HuH-7.5 (cell line): ENCODE measurements at places on chromosomes 12 and 14.
A peak's percentile ranks its signal among the peaks of the same experiment; 100 is the strongest.

DNA sequence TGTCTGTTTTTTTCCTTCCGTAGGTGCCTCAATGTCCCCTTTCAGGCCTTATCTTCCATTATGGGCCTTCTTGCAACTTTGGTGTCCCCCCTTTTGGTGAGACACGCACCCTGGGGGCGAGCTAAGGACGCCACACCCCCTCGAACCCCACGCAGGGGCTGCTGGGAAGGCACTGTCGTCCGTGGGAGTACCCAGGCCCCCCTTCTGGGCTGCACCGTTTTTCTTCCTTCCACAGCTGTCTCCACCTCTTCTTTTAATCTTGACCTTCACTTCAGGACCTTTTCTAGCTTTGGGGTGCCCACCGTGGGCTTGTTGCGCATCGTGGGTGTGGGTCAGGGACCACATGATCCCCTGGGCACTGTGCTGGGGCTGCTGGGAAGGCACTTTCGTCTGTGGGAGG lies 271.8 kb downstream of the ALG10 start:
- no peak for DNase-seq

DNA sequence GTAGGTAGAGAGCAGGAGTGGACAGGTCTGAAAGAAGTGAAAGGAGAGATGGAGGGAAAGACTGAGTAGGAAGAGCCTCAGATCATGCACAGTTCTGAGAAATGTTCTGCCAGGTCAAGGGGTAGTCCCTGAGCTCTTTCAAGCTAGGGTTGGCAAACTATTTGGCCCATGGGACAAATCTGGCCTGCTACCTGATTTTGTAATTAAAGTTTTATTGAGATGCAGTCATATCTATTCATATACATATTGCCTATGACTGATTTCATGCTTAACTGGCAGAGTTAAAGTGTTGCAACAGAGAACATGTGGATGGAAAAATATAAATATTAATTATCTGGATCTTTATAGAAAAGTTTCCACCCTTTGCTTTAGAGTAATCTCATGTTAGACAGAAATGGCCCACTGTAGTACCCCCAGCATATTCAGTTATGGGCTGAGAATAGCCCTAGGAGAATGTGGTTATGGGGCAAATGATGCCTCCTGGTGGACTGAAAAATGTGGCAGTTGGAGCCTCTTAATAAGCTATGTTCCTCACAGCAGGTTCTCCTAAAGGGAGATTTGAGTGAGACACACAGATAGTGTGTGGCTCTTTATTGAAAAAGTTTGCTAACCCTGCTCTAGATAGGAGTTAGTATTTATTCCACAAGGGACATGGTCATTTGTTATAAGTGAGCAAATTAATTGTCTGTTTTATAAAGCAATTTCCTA lies 476.9 kb downstream of the LRIG3 start:
- no peak for DNase-seq

- no peak for DNase-seq
These were observed 20.5 kb upstream of the MTERF2 start for GRCh38 chr12:107007411-107007810.

- no peak for DNase-seq
These were observed 28.4 kb downstream of the DGLUCY start for GRCh38 chr14:91142214-91142668.

GRCh38 chr12:53010955-53011354 lies 4.7 kb downstream of the EIF4B start:
- no peak for DNase-seq

- no peak for DNase-seq
These were observed 527.2 kb downstream of the FLRT2 start for GRCh38 chr14:86057018-86057667.

- DNase-seq, result no peak
These were observed 12.2 kb upstream of the MYH7 start for GRCh38 chr14:23447361-23448350.

GRCh38 chr12:96870946-96871345 lies 36.1 kb upstream of the NEDD1 start:
- no peak for DNase-seq

- no peak for DNase-seq
These were observed 328.2 kb downstream of the RPL10L start for GRCh38 chr14:46323404-46323762.

- DNase-seq, result peak; percentile 23
These were observed 74.6 kb downstream of the GLRX5 start for GRCh38 chr14:95609398-95609990.

DNA sequence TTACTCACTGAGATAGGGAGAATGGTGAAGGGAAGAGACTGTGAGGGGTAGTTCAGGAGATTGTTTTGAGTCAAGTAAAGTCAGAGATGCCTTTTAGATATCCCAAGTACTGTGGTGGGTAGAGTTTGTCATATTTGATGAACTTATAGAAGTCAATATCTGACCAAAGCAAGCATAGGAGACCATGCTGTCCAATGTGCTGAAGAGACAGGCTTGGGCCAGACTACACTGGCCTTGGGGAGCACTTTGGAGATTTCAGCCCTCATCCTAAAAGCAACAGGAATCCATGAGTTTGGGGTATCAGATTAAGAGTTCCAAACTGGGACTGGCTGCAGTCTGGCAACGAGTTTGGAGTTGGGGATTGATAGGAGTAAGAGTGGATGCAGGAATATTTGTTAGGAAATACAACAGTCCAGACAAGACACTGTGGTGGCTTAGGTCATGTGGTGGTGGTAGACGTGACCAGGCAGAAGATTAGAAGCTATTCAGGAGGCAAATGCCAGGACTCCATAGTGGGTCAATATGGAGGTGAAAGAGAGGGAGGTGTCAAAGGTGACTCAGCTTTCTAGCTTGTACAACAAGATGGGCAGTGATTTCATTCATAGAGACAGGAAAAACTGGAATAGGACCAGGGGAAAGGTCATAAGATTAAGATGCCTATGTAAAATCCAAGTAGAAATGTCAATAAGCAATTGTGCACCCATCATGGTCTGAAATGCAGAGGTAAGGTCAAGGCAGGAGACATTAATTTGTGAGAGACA lies 81.9 kb downstream of the FAR2 start:
- DNase-seq, result no peak

DNA sequence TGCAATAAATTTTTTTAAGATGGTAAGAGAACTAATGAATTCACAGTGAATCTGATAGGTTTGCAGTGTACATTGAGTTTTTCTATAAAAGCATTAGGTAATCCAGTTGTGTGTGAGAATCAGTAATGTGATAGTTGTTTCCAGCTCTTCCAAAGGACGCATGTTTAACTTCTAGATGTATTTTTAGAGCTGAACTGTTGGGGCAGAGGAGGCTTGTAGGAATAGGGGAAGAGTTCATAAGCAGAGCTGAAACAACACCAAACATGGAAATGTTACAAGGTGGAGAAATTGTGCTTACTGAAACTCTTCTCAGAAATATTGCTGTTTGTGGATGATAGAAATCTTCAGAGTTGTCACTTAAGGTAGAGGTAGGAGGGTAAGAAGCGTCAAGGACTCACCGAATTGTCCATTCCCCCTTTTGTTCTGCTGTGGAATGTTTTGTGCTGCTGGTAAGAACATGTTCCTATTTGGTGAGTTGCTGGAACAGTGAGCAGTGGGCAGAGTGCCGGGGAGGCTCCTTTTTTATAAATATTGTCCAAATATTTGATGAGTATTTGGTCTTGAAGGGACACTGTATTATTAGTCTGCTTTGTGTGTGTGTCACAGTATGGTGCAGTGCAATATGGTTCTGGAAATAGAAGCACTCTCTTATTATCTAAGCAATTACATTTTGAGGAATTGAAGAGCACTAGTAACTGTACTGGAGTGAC lies 76.7 kb downstream of the ANO6 start:
- no peak for DNase-seq

- no peak for DNase-seq
These were observed 760.1 kb downstream of the RPS29 start for GRCh38 chr14:48826058-48826457.

GRCh38 chr12:106188256-106188655 lies 49.5 kb upstream of the NUAK1 start:
- no peak for DNase-seq

- DNase-seq, result no peak
These were observed 6.5 kb downstream of the WNT5B start for GRCh38 chr12:1635301-1636095.

DNA sequence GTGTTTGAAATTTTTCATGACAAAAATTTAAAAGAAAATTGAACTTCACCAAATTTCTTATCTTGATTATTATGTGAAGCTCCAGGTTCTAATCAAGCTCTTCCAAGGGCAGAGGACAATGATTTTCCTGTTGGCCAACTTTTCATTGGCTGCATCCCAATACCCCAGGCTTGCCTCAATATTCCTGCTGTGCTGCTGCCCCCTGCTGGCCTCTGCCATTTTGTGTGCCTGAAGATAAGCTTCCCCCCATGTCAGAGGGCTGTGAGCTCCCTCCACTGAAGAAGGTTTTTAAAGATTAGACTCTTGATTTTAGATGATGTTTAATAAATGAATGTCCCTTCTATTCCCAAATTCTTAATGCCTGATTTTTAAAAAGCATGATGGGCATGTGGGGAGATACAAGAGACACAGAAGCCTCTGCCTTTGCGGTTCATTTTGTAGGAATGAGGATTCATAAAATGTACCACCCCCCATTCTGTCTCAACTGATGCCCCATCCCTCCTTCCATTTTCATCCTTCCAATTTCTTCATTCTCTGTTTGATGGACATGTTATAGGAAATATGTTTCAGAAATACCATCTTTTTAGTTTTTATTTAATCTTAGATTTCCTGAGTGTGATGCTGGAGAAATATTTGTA lies 76.7 kb upstream of the RGS6 start:
- DNase-seq, result peak; percentile 9

- no peak for DNase-seq
These were observed 21.5 kb upstream of the IFNG start for GRCh38 chr12:68180792-68181744.

- DNase-seq, result peak; percentile 45
These were observed at the start of gene NCOR2 for GRCh38 chr12:124566997-124567672. NCOR2 (minus strand) TSS chr12:124567612; CDS start chr12:124495251, 72,361 bp downstream.

DNA sequence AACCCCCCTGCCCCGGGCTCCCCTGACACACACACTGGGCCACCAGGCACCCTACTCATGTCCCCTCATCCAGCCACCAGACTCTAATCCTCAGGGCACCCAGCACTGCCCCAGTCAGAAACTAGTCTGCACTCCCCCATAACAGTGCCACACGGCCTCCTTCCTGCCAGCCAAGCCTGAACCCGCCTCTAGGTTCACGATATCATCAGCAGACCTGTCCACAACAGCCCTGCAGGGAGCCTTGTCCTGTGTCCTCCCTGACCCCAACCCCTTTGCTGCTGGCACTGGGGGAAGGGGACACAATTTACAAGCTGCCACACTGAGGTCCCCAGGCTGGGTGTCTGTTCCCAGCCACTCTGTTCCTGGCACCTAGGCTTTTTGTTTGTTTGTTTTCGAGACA lies 33.6 kb downstream of the LTBP2 start:
- no peak for DNase-seq

GRCh38 chr14:93870377-93870776 lies 56.8 kb upstream of the FAM181A start:
- DNase-seq, result no peak

DNA sequence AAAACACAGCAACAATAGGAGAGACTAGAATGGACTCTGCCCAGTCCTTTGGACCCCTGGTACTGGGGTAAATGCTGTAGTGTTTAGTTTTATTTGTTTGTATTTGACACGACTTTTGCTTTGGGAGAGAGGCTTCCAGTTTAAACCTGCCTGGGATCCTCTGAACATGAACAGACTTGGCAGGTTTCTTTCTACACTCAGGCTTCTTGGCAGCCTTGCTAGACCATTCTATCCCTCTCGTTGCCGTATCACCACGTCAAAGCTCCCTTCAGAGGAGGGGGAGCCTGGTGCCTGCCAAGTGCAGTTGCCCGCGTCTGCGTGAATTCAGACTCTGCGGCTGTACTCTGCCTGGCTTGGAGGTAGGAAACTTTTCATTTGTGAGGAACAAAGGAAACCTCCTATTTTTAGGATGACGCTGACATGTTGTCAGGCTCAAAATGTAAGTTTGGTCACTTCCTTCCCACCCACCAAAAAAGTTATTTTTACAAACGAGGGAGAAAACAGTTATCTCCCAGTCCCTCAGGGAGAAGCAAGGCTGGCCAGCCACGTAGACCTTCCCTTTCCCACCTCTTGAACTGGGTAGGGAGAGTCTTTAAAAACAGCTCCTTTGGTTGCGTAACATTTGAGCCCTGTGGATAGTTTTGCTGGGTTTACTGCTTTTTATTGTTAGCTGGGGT lies 25.9 kb downstream of the CD9 start:
- no peak for DNase-seq

- DNase-seq, result no peak
These were observed 13.2 kb upstream of the APOF start for GRCh38 chr12:56375598-56376434.

- no peak for DNase-seq
These were observed 147.0 kb downstream of the SLC16A7 start for GRCh38 chr12:59742841-59743240.

DNA sequence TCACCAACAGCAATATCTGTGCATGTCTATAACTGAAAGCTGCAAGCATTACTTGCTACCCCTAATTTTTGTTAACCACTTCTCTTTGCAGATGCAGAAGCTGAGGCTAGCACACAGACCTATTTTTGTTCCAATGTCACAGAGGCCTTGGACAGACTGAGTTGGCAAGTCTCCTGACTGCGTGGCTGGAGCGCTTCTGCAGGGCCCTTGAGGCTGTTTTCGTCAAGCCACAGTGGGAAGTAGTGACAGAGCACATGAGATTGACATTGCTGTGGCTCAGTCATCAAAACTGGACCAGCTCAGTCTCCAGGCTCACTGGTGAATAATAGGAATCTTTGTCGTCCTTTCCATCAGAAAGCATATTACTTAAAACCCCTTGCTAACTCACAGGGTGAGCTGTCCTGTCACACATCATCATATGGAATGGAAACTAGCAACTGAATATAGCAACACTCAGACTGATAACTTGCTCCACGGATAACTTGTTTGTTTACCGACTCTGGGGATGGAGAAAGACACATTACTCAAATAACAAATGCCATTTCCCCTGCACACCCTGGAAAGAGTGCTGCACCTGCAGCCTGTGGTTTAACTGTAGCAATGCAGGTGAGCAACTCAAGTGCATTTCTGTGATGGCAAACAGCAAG lies 43.6 kb upstream of the DDX11 start:
- DNase-seq, result no peak

DNA sequence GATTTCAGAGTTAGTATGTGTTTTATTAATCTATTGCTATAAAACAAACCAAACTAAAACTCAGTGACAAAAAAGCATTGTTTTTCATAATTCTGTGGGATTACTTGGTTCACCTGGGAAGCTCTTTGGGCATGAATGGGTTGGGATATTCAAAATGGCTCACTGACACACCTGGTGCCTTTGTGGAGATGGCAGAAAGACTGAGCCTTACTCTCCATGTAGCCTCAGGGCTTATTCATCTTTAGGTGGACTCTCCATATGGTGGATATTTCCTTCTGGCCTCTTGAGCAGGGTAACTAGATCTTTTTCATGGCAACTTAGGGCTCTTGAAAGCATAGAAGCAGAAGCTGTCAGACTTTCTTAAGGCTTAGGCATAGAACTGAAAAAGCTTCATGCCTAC lies 1102.8 kb upstream of the SEL1L start:
- DNase-seq, result no peak

DNA sequence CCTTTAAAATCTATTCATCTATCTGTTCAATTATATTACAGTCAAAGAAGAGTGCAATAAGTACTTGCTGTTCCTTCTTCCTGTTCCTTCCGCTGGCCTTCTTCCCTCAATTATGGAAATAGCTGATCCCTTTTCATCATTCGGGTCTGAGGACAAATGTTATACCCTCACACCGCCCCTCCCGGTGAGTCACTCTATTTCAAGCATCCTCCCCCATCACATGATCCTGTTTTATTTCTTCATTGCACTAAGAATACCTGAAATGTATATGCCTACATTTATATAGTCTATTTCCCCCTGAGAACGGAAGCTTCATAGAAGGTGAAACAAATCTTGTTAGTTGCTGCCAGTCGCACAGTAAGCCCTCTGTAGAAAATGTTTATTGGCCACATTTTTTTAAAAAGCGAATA lies 2.5 kb downstream of the SLC38A1 start:
- no peak for DNase-seq
